ENCODE measurements at places on chromosomes 1 and 21. TPM values are rescaled to one million over a fixed set of nuclear protein-coding genes. Genes with fewer than 3 reads are reported as not detected.

The BATF3 gene
- 18.0 TPM for polyA plus RNA-seq

The SLC35F3 gene
- 6.2 TPM for polyA plus RNA-seq

The FBXO28 gene
- polyA plus RNA-seq = 14.5 TPM

The FCRL6 gene
- not detected for polyA plus RNA-seq

The OR2T35 gene
- not detected for polyA plus RNA-seq

The FABP3 gene
- 242 TPM for polyA plus RNA-seq

The FMO1 gene
- polyA plus RNA-seq = not detected

The VAMP4 gene
- 16.4 TPM for polyA plus RNA-seq

The VSIG8 gene
- not detected for polyA plus RNA-seq

The KLF17 gene
- not detected for polyA plus RNA-seq

The SPRR1A gene
- polyA plus RNA-seq = not detected

The IGSF3 gene
- 1.8 TPM for polyA plus RNA-seq

The PALMD gene
- 0.30 TPM for polyA plus RNA-seq
